Hepatocyte (in vitro differentiated cells): ENCODE measurements at places on chromosomes 5 and 9. TPM values are rescaled to one million over a fixed set of nuclear protein-coding genes. Genes with fewer than 3 reads are reported as not detected.

- no peaks in the 10 kb centered on the region for H3K36me3 ChIP-seq
- DNase-seq, result peak; percentile 76
- H3K4me1 ChIP-seq, result peaks cover 34% of the 10 kb centered on the region
- no peaks in the 10 kb centered on the region for H3K27me3 ChIP-seq
- no peak overlapping the region for H3K4me3 ChIP-seq
These were observed 8.9 kb upstream of the AKNA start for GRCh38 chr9:114396558-114397218.

The CCDC180 gene
- total RNA-seq, result 0.57 and 2.3 TPM in 2 replicates

DNA sequence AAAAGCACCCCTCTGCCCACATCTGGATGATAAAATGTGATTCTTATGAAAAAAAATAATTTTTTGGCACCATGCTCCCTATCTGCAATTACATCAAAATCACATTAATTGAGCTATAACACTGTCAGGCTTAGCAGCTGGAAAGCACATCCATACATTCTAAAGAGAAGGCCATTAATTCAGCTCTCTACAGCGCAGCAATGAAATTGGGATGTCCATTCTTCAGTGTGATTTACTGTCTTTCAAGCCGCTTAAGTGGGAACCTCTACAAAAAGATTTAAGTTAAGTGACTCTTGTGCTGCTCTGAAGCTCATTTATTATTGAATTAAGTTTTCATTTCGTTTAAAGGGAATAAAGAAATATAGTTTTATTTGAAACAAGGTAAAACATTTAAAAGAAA is 171.3 kb downstream of the EBF1 start:
- H3K4me3 ChIP-seq, result no peak overlapping the region
- H3K27me3 ChIP-seq, result peaks cover 20% of the 10 kb centered on the region
- no peak for DNase-seq
- H3K36me3 ChIP-seq, result no peaks in the 10 kb centered on the region
- H3K27ac ChIP-seq, result no peak overlapping the region

The C5 gene
- 50.3 and 55.4 TPM in 2 replicates for total RNA-seq

- H3K4me1 ChIP-seq, result no peaks in the 10 kb centered on the region
- H3K4me3 ChIP-seq, result no peak overlapping the region
- no peak for DNase-seq
- H3K36me3 ChIP-seq, result no peaks in the 10 kb centered on the region
These were observed 9.2 kb upstream of the CXCL14 start for GRCh38 chr5:135587721-135588663.

DNA sequence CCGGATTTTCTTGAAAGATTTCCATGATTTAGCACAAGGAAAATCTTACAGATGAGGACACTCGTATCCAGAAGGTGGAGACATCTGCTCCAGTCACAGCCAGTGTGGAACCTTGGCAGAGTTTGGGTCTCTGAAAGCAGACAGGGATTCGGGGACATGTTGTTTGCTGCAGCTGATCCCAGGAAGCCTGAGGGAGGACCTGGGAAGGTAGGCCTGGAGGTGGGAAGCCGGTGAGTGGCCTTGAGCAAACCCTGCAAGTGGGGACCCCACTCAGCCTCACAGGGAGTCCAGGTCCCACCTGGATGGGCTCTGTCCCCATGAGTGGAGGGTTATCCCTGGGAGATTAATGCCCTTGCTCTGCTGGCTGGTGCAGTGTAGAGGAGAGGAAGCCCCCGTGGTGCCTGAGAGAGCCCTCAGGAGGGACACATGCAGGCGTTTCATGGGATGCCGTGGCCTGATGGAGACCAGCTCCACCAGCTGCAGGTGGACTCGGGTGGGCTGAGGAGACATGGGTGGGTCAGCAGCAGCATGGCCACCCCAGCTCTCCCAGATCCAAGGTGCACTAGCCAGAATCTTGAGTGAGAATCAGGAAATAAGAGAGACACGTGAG is 7.8 kb downstream of the MRPS2 start:
- no peaks in the 10 kb centered on the region for H3K4me1 ChIP-seq
- no peaks in the 10 kb centered on the region for H3K36me3 ChIP-seq
- H3K27me3 ChIP-seq, result no peaks in the 10 kb centered on the region
- no peak overlapping the region for H3K4me3 ChIP-seq

DNA sequence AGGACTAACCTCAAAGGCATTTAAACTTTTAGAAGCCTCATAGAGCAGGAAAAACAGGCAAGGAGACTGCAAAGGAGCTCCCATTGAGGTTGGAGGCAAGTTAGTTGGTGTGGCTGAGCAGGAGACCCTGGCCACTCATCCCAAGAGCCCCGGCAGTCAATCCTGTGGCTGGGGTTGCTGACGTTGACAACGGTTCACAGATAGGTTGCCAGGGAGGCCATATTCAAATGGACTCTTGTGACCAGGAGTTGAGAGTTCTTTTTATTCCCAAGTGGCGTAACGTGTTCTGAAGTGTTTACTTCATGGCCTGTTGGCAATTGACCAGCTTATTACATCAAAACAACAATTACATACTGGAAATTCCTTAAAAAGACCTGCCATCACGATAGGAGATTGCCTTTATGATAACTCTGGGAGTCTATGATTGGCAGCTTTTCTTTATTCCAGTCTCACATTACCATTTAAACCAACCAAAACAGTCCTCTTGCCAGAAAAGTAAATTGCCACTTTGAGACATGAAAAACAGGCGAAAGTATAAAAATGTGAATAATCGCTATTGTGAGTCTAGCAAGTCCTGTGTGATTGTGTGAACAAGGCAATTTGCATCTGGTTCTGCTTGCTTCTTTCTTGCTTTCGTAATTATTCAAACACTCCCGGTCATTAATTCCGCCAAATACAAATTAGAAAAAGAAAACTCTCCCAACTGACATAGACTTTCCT is 394.9 kb downstream of the MED10 start:
- no peak overlapping the region for H3K4me3 ChIP-seq
- H3K27ac ChIP-seq, result no peak overlapping the region
- no peaks in the 10 kb centered on the region for H3K4me1 ChIP-seq
- no peaks in the 10 kb centered on the region for H3K27me3 ChIP-seq
- H3K36me3 ChIP-seq, result no peaks in the 10 kb centered on the region
- no peak for DNase-seq

The LEAP2 gene
- total RNA-seq, result 19.2 and 22.6 TPM in 2 replicates

The CDK5RAP2 gene
- total RNA-seq, result 28.0 and 30.9 TPM in 2 replicates

DNA sequence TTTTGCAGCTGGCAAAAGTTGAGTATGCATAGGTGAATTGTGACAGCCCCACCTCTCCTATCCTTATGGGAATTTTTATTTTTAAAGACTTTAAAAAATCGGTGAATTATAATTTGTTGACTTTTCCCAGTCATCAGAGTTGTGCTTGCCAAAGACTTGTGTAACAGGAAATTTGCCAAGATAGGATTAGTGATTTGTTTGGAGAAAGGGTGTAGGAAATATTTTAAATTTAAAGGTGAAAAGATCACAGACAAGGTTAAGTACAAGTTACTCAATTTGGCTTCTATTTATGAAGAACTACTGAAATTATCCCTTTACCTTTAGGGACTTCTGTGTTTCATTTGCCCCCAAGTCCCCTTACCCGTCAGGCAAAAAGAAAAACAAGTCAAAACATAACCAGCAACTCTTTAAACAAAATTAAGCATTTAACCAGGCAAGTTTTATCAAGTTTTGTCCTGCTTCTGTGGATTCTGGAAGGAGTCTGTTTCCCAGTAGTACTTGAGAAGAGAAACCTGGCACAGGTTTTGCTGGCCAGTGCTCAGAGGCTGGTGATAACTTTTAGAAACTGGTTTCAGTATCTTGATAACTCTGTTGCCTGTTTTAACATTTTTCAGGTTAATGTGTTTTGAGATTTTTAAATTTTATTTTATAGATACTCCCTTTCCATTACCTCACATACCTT is 285.4 kb downstream of the MAST4 start:
- no peak for DNase-seq
- no peaks in the 10 kb centered on the region for H3K27me3 ChIP-seq
- peaks cover 13% of the 10 kb centered on the region for H3K4me1 ChIP-seq
- no peaks in the 10 kb centered on the region for H3K36me3 ChIP-seq
- H3K27ac ChIP-seq, result peak overlapping the region; percentile 47
- H3K4me3 ChIP-seq, result no peak overlapping the region

DNA sequence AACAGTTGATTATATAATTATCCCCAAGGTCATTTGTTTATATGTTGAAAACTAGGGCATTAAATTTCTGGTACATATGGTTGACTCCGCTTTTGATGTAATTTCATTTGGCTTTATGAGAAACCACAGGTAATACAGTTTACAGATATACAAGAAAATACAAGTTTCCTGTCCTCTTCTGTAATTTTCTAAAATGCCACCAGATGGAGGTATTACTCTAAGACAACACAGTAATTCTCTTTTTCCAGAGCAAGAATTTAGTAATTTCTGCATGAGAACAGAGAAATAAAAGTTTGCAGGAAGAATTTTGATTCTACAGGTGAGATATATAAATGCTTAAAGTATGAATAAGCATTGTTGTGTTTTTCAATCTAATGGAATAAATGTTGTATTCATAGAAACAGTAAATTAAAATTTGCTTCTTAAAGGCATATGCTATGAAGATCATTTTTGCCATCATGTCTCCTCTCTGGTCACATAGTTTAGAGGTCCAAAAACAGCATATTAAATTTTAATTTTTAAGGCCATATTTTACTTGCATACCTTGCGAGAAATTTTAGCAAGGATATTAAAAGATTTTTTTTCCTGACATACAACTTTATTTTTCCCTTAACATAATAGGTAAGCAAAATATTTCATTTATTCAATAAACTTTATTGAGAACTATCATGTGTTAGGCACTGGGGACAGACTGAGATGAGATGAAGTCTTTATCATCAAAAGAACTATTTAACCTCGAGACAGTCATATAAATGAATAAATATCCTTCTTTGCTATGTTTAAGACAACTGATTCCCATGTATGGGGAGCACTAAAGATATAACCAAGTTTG is 22.7 kb downstream of the CHD1 start:
- no peaks in the 10 kb centered on the region for H3K27me3 ChIP-seq
- H3K36me3 ChIP-seq, result no peaks in the 10 kb centered on the region
- H3K4me3 ChIP-seq, result no peak overlapping the region
- H3K27ac ChIP-seq, result no peak overlapping the region

The MYMK gene
- total RNA-seq, result not detected in 2 replicates

GRCh38 chr9:135478829-135479468 is 633 bp upstream of the PPP1R26 start:
- H3K4me3 ChIP-seq, result peak overlapping the region; percentile 67
- peaks cover 7% of the 10 kb centered on the region for H3K4me1 ChIP-seq
- H3K27ac ChIP-seq, result peak overlapping the region; percentile 81
- H3K27me3 ChIP-seq, result no peaks in the 10 kb centered on the region
- DNase-seq, result peak; percentile 73
- H3K36me3 ChIP-seq, result no peaks in the 10 kb centered on the region

DNA sequence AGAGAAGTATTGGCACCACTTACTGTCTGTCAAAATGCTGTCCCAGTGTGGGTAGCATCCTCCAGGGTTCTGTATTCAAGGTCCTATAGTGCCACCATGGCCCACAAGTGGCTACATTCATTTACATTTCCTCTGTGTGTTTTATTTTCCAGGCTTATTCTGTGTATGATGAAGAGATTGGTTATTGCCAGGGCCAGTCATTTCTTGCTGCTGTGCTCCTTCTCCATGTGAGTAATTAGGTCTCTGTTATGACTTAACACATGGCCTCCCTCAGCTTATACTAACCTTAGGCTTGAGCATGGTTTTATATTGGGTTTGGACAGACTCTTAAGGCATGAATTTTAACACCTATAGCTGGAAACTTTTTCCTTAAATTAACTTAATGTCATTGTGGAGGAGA is 36.7 kb downstream of the GPR21 start:
- DNase-seq, result no peak
- no peaks in the 10 kb centered on the region for H3K36me3 ChIP-seq
- H3K4me3 ChIP-seq, result no peak overlapping the region
- no peaks in the 10 kb centered on the region for H3K4me1 ChIP-seq
- H3K27ac ChIP-seq, result no peak overlapping the region

The LCN2 gene
- total RNA-seq, result 5.3 and 14.3 TPM in 2 replicates

The CDH10 gene
- 4.9 and 8.9 TPM in 2 replicates for total RNA-seq

DNA sequence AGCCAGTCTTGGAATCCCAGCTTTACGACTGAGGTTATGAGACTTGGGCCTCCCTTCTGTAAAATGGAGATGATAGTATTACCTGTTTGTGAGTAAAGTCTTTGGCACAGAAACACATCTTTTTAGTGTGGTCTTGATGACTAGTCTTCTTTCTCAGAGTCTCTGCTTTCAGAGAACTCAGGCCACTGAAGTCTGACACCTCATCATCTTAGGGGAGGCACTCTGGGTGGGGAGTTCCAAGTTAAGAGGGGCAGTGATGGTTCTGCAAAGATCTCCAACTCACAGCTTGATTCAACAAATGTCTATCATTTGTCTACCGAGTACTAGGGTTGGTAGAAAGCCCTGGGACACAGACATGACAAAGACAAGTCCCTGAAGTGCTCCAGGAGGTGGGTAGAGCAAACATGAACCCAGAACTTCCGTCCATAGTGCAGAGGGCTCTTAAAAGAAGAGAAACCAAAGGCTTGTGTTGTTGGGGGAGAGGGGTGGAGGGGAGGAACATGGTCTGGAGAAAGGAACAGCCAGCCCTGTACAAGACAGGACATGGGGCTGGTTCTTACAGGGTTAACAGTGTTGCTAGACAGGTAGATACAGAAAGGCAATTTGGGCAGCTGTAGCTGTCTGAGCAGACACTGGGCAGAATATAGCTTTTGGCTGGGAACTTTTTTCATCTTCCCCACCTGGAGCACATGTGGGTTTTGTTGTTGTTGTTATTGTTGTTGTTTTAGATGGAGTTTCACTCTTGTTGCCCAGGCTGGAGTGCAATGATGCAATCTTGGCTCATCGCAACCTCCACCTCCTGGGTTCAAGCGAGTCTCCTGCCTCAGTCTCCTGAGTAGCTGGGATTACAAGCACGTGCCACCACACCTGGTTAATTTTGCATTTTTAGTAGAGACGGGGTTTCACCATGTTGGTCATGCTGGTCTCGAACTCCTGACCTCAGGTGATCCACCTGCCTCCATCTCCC is 2.6 kb upstream of the CD14 start:
- peaks cover 5% of the 10 kb centered on the region for H3K4me1 ChIP-seq
- H3K4me3 ChIP-seq, result no peak overlapping the region
- no peaks in the 10 kb centered on the region for H3K27me3 ChIP-seq
- H3K36me3 ChIP-seq, result no peaks in the 10 kb centered on the region

DNA sequence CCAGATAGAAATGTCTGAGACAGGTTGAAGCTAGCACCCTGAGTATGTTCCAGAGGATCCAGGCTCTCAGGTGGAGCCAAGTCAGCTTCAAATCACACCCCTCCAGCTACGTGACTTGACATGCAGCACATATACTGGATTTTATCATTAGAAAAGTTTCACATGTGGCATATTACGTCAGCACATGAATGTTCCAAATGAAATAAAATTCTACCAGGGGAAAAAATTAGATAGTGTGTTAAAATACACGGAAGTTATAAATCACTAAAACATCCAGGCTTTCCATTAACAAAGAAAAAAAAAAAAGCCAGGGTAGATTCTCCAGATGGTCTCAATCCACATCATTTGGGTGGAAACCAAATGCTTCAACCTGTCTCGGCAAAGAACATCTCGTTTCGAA is 251.6 kb downstream of the MPDZ start:
- no peak overlapping the region for H3K4me3 ChIP-seq
- DNase-seq, result no peak
- no peak overlapping the region for H3K27ac ChIP-seq
- H3K27me3 ChIP-seq, result no peaks in the 10 kb centered on the region
- no peaks in the 10 kb centered on the region for H3K4me1 ChIP-seq
